ENCODE measurements at places on chromosomes 6 and 20.

- H3K27ac ChIP-seq, result no peak overlapping the region
- peaks cover 11% of the 10 kb centered on the region for H3K4me1 ChIP-seq
- peaks cover 34% of the 10 kb centered on the region for H3K36me3 ChIP-seq
- peak; percentile 89 for DNase-seq
- H3K4me3 ChIP-seq, result peak overlapping the region; percentile 77
These were observed 2.3 kb downstream of the TUBB start for GRCh38 chr6:30722280-30723112.

DNA sequence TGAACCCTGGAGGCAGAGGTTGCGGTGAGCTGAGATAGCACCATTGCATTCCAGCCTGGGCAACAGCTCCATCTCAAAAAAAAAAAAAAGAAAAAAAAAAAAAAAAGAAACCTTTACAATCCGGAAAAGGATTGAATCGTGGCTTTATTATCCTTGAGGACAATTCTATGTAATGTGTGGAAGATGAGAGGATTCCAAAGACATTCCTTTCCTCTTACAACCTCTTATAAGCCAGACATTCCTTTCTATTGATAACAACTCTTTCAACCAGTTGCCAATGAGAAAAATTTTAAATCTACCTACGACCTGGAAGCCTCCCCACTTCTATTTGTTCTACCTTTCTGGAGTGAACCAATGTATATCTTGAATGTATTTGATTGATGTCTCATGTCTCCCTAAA, 91.2 kb upstream of the EEF1E1 start:
- no peak for DNase-seq
- H3K36me3 ChIP-seq, result no peaks in the 10 kb centered on the region
- no peak overlapping the region for H3K4me3 ChIP-seq
- H3K4me1 ChIP-seq, result no peaks in the 10 kb centered on the region
- H3K27ac ChIP-seq, result no peak overlapping the region
- H3K27me3 ChIP-seq, result no peaks in the 10 kb centered on the region

GRCh38 chr6:3052481-3053230, 15.6 kb upstream of the RIPK1 start:
- H3K27ac ChIP-seq, result no peak overlapping the region
- H3K27me3 ChIP-seq, result no peaks in the 10 kb centered on the region
- DNase-seq, result no peak
- H3K4me3 ChIP-seq, result no peak overlapping the region

GRCh38 chr6:20167601-20168000, 44.7 kb downstream of the MBOAT1 start:
- no peak overlapping the region for H3K4me3 ChIP-seq
- no peaks in the 10 kb centered on the region for H3K36me3 ChIP-seq
- H3K4me1 ChIP-seq, result no peaks in the 10 kb centered on the region
- no peak for DNase-seq
- H3K27ac ChIP-seq, result no peak overlapping the region

DNA sequence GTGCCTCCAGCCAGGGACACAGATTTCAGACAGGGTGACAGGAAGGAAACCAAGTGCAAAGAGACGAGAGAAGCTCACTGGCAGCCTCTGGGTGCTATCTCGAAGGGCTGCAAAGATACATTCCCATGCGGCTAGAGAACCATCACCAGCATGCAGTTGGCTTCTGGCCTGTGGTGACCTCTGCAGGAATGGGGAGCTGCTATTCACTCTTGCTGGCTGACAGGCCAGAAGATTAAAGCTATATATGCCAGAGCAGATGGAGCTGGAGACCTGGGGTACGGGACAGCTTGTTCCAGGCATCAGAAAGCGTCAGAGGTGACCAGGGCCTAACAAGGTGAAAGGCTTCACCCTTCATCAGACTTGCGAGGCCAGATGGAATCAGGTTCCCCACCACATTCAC, 20.0 kb downstream of the MAP1LC3A start:
- no peak for DNase-seq
- H3K4me3 ChIP-seq, result no peak overlapping the region
- peaks cover 3% of the 10 kb centered on the region for H3K4me1 ChIP-seq
- no peak overlapping the region for H3K27ac ChIP-seq
- H3K36me3 ChIP-seq, result no peaks in the 10 kb centered on the region
- H3K27me3 ChIP-seq, result no peaks in the 10 kb centered on the region

DNA sequence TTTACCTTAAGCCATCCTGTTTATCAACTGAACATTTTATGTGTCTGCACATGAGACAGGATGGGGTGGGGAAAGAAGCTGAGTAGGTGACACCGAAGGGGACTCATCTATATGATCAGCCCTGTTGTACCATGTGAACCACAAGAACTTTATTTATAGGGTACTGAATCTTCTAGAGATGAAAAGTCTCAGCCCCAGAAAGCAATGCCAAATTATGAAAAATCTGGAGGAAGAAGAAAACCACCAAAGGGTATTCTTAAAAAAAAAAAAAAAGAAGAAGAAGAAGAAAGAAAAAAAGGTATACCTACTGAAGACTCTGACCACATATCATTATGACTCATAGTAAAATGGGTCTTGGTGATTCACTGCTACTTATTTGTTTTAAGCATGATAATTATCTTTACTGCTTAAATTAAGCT, 39.8 kb upstream of the HBS1L start:
- DNase-seq, result no peak
- H3K4me3 ChIP-seq, result no peak overlapping the region
- H3K4me1 ChIP-seq, result no peaks in the 10 kb centered on the region
- H3K36me3 ChIP-seq, result no peaks in the 10 kb centered on the region
- no peak overlapping the region for H3K27ac ChIP-seq

- H3K36me3 ChIP-seq, result no peaks in the 10 kb centered on the region
- no peaks in the 10 kb centered on the region for H3K27me3 ChIP-seq
- DNase-seq, result no peak
- H3K4me1 ChIP-seq, result no peaks in the 10 kb centered on the region
- no peak overlapping the region for H3K4me3 ChIP-seq
- H3K27ac ChIP-seq, result no peak overlapping the region
These were observed 592.3 kb downstream of the FRK start for GRCh38 chr6:115468272-115469005.
